Mammary microvascular endothelial cell (primary cell): ENCODE measurements at places on chromosomes 7 and 10. TPM values are rescaled to one million over a fixed set of nuclear protein-coding genes. Genes with fewer than 3 reads are reported as not detected.

Gene PNLIPRP2
- not detected in 2 replicates for total RNA-seq

Gene UCN3
- total RNA-seq = not detected in 2 replicates

Gene GOLGA7B
- 0.05 TPM in 1 of 2 replicates, not detected in the other for total RNA-seq

Gene SPDYE8
- total RNA-seq = not detected in 2 replicates
